ENCODE measurements at places on chromosomes 12 and 14. TPM values are rescaled to one million over a fixed set of nuclear protein-coding genes. Genes with fewer than 3 reads are reported as not detected.

Gene NKX2-8
- not detected for total RNA-seq

Gene CLEC14A
- total RNA-seq = 18.6 TPM

Gene TSPAN19
- not detected for total RNA-seq

Gene SLC7A8
- 98.5 TPM for total RNA-seq

Gene WDR89
- 13.9 TPM for total RNA-seq

Gene PRPF40B
- total RNA-seq = 33.4 TPM

Gene BATF
- total RNA-seq = 5.7 TPM

Gene SERPINA3
- 101 TPM for total RNA-seq

Gene CCDC38
- not detected for total RNA-seq

Gene PYGL
- 11.2 TPM for total RNA-seq

Gene OR4E2
- total RNA-seq = not detected

Gene BDKRB1
- total RNA-seq = 4.1 TPM

Gene AJUBA
- total RNA-seq = 53.3 TPM

Gene LTBP2
- 84.9 TPM for total RNA-seq

Gene NIN
- total RNA-seq = 28.3 TPM

Gene TMEM119
- 10.6 TPM for total RNA-seq

Gene DLGAP5
- 1.2 TPM for total RNA-seq

Gene CCDC198
- total RNA-seq = 110 TPM

Gene BICDL1
- total RNA-seq = 26.7 TPM

Gene GSC
- total RNA-seq = not detected

Gene RTL1
- 0.09 TPM for total RNA-seq

Gene TRPV4
- total RNA-seq = 2.1 TPM

Gene TGM1
- 3.0 TPM for total RNA-seq

Gene FGF6
- not detected for total RNA-seq

Gene LIN7A
- 25.4 TPM for total RNA-seq

Gene IL31
- not detected for total RNA-seq

Gene TMCC3
- total RNA-seq = 6.1 TPM

Gene KRT81
- total RNA-seq = 0.55 TPM

Gene MUCL1
- total RNA-seq = not detected

Gene HCAR1
- total RNA-seq = 0.20 TPM

Gene SLC15A4
- total RNA-seq = 28.6 TPM

Gene KRT83
- not detected for total RNA-seq

Gene KHNYN
- 93.4 TPM for total RNA-seq
